Stimulated activated CD8-positive, alpha-beta memory T cell treated with anti-CD3 and anti-CD28 coated beads, Interleukin-2, amount 100 ng/mL, for 1 hour (primary cell): ENCODE measurements at places on chromosomes 6 and 20.

DNA sequence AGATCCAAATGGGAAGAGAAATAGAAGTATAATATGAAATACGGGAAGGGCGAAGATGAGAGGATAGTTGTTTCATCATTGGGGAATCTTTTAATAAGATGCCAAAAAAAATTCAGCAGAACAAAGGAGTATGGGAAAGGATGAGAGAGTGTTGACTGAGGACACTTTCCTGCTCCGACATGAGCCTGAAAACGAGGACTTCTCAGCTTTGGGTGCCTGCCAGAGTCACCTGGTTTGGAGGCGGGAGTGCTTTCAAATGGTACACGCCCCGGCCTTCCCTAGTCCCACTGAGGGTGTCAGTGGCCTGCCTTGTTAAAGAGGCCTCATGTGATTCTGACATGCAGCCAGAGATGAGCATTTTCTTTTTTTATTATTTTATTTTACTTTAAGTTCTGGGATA is 250.9 kb downstream of the ANKRD60 start:
- no peak for DNase-seq

DNA sequence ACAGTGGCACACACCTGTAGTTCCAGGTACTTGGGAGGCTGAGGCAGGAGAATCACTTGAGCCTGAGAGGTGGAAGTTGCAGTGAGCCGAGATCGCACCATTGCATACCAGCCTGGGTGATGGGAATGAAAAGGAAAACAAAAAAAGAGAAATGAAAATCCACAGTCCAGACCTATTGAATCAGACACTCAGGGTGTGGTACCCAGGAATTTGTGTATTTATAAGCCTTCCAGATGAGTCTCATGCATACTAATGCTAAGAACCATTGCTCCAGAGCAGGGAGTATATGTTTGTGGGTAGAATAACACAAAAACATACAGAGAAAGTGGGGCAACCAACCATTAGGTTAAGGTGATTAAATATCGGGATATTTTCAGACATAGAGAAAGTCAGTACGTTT is 36.1 kb upstream of the PLCB4 start:
- DNase-seq = no peak

GRCh38 chr6:170129691-170130171 is 161.1 kb downstream of the DLL1 start:
- DNase-seq = no peak

- no peak for DNase-seq
Measured at GRCh38 chr20:7728338-7728737, 211.9 kb downstream of the HAO1 start.

DNA sequence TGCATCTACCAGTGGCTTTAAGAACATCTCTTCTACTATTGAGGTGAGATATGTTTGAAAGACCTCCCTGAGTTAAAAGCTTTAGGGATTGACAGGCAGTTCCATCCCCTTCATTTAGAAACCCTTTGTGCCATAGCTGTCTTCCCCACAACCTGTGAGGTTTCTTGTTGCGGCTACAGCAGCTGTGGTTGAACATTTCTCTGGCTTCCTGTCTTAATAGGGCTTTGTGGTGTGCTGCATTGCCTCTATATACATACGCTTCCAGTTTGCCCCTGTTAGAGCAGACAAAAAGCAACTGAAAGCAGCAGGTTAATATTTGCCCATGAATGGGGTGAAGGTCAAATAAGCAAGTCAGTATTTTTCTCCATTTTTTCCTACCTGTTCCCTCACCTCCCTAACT is 210.2 kb downstream of the TMEM200A start:
- peak; percentile 27 for DNase-seq

- DNase-seq = no peak
Measured at GRCh38 chr20:44302026-44302669, 8.9 kb downstream of the FITM2 start.

DNA sequence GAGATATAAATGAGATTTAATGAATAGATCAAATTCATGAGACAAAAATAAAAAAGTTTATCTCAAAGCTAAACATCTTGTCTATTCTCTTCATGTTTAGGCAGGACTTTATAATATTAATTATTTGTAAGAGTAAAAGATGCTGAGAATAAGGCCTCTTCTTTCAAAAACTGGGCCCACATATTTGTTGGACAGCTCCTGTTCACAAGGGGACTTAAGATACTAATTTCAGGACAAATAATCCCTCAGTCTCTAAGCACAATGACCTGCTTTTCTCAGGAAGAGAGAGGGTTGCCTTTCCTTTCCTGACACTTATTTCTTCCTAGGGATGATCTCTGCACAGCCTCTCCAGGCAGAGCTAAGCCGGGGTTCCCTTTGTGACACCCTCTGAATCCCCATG is 43.3 kb downstream of the NOX3 start:
- DNase-seq = no peak

DNA sequence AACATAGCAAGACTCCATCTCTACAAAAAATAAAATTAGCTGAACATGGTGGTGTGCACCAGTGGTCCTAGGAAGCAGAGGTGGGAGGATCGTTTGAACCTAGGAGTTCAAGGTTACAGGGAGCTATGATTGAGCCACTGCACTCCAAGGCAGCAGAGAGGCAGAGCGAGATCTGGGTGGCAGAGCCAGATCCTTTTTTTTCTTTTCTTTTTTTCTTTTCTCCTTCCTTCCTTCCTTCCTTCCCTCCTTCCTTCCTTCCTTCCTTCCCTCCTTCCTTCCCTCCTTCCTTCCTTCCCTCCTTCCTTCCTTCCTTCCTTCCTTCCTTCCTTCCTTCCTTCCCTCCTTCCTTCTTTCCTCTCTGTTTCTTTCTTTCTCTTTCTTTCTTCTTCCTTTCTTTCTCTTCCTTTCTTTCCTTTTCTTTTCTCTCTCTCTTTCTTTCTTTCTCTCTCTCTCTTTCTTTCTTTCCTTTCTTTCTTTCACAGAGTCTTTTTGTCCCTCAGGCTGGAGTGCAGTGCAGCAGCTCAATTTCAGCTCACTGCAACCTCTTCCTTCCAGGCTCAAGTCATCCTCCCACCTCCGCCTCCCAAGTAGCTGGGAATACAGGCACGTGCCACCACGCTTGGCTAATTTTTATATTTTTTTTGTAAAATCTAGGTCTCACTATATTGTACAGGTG is 9.2 kb upstream of the VSTM2L start:
- no peak for DNase-seq

DNA sequence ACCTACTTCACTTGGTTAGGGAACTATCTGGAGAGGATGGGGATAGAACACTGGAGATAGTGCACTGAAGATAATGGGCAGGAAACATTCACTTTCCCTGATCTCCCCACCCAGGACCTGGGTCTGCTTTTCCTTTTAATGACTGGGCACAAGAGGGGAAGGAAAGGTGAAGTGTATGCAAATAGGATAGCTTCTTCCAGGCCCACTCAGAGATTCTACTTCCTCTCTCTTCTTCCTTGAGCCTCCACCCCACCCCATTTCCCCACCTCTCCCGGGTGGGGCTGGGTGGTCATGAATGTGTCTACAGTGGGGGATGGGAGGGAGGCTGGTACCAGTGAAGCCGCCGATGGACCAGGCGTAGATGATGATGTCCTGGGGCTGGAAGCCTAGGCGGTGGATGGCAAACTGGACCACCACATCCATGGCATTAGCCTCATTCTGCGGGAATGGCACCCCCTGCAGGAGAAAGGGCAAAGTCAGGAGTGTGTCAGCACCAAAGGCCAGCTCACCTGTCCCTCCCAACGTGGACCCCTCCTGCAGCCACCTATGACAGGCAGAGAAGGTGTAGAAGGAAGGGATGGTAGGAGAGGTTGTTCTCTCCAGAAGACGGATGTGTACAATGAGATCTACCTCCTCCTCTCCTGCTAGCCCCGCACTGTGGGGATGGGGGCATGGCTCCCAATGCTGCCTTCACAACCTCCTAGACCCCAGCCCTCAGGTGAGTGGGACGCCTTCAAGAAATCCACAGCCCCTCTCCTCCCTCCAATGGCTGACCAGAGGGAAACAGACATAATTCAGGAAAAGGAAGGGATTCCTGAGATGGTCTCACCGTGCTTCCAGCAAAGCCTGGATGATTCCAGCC is 8.6 kb upstream of the LY6G5C start:
- DNase-seq = no peak

GRCh38 chr6:40505191-40505810 is 81.9 kb downstream of the LRFN2 start:
- no peak for DNase-seq

DNA sequence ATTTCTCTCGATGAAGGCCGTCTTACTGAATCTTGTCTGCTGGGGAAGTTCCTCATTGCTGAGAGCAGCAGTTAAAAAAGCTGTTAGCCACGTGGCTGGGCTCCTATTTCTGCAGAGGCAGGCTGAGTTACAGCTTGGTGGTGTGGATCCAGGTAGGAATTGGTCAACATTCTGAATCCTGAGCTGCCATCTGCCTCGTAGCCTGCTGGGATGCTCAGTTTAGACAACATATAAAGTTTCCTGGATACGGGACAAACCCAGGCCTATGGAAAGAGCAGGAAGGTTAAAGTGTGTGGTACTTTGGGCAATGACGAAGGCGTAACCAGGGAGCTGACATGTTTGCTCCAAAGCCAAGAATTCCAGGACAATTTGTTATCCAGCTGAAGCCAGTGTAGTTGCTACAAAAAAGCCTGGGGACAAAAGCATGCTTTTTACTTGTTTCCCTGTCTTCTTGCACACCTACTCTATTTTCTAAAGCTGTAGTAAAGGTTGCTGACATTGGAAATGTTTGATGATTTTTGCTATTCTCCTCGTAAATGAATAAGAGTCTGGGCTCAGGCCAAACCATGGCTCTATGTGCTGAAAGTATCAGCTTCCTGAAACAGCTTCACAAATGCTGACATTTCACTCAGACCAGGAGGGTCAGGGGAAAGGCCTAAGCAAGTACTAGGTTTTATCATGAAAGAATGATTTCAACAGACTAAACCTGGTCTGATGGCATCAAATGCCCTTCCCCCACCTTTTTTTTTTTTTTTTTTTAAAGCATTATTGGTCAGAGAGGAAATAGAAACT is 12.4 kb upstream of the MYLK2 start:
- no peak for DNase-seq

DNA sequence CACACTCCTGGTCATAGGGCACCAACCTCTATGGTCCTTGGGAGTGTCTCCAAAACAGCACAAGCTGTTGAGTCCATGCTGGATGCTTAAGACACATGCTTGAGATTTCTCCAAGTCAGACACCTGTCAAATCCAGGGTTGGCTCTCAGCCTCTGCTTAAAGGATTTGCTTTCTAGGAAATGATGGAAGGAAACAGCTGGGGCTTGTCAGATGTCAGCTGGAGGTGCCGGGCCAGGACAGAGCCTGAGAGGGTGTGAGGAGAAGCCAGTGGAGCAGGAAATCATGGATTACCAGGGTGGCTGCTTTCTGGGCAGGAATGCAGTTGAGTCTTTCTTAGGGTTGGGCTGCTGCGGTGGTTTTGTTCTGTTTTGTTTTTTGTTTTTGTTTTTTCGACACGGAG is 83.0 kb upstream of the FAM184A start:
- DNase-seq = no peak

DNA sequence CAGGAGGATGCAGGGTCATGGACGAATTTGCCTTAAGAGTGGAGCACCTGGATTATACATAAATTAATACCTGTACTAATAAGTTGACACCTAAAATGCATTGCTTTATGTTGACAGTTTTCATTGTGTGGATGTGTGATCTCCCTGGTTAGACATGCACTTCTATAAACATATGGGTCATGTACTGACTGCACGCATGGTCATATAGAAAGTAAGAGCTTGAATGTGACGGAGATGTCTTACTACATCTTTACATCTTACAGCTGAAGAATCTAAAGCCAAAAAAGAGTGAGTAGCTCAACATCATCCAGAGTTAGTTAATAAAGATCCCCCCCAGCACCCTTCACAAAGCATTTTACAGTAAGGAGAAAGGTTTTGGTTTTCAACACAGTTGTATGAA is 408.4 kb upstream of the JARID2 start:
- no peak for DNase-seq

DNA sequence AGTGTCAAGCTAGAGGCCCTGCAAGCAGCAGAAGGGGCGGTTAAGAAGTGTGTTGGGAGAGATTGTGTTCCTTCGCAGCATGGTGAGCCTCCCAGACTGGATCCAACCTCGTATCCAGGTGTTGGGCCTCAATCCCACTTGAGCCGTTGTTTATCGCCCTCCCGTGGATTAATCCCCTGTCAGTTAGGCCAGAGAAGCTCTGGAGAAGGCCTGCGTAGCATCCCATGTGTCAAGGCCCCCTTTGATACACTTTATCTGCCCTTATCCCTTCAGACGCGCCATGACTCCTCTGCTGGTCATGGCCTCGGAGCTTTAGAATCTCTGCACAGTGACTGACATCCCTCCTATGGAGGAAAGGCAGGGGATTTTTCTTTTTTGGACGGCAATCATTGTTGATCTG is 181.0 kb downstream of the ZFP64 start:
- no peak for DNase-seq

DNA sequence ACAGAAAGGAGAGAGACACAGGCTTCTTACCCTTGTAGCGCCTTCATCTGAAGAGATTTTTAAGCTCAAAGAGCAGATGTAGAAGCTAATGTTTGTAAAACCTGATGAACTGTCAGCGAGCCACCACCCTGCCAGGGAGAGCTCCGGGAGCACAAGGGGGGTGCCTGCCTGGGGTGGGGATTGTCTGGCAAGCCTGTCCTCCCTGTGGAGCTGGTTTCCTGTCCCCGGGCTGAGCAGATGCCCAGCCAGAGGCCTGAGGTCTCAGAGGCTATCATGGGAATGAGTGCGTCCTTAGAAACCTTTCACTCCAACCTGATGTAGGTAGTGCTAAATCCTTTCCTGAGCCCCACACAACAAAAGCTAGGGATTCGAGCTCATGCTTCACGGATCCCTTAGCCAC is 41.9 kb upstream of the NR2E1 start:
- no peak for DNase-seq

DNA sequence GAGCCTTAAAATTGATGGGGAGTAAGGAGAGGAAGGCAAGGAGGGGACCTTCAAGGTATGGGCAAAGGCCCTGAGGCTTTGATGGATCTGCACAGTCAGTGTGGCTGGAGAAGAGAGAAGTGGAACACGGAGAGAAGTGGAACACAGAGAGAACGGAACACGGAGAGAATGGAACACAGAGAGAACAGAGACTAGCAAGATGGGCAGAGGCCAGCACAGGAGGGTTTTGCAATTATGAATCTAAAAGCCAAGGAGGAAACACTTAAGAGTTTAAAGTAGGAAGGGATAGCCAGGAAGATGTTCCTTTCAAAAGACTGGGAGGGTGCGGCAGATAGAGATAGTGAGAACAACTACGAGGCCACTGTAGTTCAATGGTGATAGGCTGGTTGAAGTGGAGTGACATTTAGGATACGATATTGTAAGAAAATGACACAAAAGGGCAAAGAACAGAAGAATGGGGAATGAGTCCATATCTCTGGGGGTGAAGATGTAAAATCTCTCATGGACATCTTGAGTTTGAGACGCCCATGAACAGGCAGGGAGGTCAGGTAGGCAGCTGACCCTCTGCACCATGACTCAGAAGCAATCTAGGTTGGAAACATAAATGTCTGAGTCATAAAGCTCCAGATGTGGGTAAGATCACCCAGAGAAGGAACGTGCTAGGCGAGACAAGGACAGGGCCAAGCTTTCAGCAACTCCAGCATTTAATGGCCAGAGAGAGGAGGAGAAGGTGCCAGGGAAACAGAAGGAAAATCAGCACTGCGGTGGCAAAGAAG is 25.4 kb downstream of the ZMYND8 start:
- no peak for DNase-seq
